Effector memory CD4-positive, alpha-beta T cell (primary cell): ENCODE measurements at places on chromosomes 3 and 15.

GRCh38 chr3:38644662-38645053, 4.8 kb downstream of the SCN5A start:
- DNase-seq: no peak

- no peak for DNase-seq
Observed at GRCh38 chr15:90213122-90213817, 12.1 kb downstream of the SEMA4B start.

GRCh38 chr3:11422291-11422690, 150.1 kb downstream of the ATG7 start:
- DNase-seq: no peak

DNA sequence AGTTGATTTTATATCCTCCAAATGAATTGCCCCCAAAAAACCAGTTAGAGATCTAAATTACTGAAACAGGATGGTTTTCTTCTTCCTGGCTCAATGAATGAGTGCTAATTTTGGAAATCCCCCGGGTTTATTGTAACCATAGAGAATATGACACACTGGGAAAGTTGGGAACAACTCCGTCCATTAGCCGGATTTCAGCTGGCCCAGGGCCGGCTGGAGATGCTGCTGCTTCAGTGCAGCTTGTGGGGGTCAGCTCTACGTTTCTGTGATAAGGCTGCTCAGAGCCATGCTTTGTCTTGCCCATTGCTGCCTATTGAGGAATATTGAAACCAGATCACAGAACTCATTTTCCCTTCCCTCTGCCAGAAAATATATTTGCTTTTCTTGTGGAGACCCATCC, 20.3 kb downstream of the GYG1 start:
- no peak for DNase-seq

GRCh38 chr3:132606085-132606484, 9.0 kb downstream of the ACKR4 start:
- DNase-seq: no peak

DNA sequence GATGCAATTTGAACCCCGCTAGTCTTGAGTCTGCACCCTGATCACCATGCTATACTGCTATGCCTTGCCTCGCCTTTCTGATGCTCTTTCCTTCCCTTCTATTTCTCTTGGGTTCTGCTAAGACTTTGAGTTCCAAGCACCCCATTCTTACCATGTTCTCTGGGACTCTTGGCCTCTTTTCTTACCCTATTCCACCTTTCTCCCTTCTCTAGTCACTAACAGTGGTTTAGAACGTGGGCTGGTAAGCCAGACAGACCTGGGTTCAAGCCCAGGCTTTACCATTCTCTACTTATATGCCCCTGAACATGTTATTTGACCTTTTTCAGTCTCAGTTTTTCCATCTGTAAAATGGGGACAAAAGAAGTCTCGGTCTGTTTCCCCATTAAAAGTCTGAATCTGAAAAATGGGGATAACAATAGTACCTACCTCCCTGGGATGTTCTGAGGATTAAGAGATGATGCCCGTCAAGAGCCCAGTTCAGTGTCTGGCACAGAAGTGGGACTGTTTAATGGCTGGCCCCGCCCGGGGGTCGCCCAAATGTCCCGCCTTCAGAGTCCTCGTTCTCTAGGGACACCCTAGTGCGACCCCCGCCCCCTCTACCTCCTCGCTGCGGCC, 376 bp downstream of the TADA3 start:
- DNase-seq: no peak

- DNase-seq: no peak
Observed at GRCh38 chr15:73341886-73342600, 26.7 kb downstream of the HCN4 start.

DNA sequence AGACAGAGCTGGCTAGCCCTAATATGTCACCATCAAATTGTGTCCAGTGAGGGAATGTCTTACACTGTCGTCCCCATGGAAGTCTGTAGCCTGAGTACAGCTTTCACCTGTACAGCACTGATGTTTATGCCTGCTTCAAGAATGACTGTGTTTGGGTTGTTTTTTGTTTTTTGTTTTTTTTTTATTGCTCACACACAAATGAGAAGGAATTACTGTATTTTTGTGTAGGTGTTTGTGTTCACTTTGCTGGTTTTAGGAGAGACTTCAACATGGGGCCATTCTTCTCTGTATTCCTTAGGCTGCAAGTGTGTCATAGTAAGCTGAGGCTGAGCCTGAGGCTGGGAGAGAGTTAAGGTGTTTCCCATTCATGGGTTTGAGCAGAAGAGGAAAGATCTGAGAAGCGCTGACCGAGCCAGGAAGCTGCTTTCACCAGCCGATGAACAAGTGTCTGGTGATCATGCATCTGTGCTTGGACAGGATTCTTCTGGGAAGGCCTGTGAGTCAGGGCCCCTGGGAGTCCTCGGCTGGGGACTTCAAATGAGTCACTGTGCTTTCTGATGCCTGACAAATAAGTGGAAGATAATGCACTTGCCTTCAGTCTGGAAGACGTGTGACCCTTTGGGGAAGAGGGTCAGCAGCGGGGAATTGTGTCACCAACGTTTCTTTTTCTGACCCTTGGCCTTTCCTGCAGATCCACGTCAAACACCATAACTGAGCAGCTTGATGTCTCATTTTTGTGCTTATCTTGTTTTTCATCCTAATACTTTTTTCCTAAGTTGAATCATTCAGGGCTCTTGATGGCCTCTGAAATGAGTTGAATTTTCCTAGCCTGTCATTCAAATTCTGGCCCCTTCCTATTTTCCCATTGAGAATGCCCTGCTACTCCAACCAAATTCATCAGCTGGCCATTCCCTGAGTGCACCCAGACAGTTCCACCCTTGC, 36.7 kb upstream of the ZBTB38 start:
- DNase-seq: no peak

GRCh38 chr15:76644646-76645045, 260.5 kb downstream of the SCAPER start:
- DNase-seq: no peak

DNA sequence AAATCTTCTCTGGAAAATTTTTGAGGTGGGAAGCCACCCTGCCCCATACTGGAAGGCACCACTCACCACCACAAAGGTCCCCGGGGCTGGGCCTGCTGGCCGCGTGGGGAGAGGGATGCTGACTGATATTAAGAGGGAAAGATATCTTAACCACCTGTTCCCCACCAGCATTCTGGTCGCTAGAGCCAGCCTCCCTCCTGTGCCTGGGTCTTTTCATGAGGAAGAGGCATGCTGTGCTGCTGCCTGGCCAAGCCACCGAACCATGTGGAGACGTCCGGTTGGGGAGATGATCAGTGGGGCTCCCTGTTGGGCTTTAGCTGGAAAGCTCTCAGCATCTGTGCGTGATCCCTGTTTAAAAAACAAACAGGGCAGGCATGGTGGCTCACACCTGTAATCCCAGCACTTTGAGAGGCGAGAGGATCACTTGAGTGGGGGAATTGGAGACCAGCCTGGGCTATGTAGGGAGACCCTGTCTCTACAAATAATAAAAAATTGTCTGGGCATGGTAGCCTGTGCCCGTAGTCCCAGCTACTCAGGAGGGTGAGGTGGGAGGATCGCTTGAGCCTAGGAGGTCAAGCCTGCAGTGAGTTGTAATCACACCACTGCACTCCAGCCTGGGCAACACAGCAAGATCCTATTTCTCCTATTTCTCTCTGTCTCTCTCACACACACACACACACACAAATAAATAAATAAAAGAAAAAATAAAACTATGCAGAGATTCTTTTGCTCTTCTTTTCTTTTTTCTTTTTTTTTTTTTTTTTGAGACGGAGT, 1.0 kb downstream of the KLHL18 start:
- DNase-seq: peak; percentile 3

DNA sequence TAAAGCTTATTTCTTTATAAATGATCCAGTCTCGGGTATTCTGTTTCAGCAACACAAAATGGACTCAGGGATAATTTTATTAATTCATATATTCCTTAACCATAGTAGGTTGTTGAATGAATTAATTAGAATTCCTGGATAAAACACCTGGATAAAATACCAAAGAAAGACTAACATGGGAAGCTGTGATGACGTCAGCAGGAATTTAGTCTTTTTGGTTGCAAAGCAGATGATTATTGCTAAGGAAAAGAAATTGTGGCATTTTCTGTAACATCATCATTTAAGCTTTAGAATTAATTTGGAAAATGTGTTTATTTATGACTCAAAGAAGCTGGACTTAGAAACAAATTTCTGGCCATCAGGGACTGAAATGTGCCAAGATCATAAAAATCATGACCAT, 228.3 kb upstream of the ZBTB20 start:
- no peak for DNase-seq

- DNase-seq: no peak
Observed at GRCh38 chr3:16987141-16987540, 102.4 kb downstream of the PLCL2 start.

- no peak for DNase-seq
Observed at GRCh38 chr3:78277801-78278200, 1237.9 kb downstream of the ROBO2 start.

DNA sequence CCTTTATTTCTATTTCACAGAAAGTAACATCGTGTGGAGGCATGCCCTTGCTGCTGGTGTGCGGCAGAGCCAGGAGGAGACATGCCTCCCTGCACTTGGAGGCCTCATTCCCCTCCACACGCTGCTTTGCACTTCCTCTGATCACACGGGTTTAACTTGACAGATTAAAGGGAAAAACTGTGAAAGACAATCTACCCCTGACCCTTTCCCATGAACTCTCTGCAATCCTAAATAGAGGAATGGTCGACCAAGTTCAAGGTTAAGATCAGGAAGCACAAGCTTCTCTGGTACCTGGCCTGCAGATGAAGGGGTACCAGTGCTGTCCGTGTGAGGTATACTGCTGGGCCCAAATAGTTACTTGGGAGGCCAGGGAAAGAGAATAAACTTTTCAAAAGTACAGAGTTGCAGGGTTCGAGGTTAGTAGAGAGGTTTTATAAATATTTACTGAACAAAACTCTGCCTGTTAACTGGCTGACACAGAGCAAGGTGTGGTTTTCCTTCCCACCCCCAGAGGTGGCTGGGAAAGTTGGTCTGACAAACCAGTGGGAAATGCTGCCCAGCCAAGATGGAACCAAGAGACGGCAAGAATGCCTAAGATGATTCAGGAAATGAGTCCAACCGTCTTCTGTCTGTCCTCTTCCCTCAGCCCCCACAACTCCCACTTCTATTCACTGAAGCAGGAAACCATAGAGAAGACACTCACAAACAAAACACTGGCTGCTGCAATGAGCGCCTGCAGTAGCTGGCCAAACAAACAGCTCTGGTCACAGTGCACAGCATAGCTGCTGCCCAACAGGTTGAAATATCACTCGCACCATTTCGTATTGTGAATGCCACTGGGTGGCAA, 79.6 kb downstream of the IGF2BP2 start:
- DNase-seq: no peak

DNA sequence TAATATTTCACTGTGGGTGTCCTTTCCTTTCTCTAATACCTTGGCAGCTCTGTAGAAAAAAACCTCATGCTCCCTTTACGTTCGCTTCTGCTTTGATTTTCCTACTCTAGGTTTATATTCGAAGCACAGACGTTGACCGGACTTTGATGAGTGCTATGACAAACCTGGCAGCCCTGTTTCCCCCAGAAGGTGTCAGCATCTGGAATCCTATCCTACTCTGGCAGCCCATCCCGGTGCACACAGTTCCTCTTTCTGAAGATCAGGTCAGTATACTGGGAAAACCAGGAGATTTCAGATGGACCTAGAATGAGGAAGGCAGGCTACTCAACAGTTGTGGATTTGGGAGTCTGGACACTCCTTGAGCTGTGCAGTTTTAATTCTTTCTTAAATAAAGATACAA, 14.9 kb downstream of the ACP3 start:
- DNase-seq: no peak

- DNase-seq: no peak
Observed at GRCh38 chr3:51400166-51400565, 9.1 kb downstream of the RBM15B start.

DNA sequence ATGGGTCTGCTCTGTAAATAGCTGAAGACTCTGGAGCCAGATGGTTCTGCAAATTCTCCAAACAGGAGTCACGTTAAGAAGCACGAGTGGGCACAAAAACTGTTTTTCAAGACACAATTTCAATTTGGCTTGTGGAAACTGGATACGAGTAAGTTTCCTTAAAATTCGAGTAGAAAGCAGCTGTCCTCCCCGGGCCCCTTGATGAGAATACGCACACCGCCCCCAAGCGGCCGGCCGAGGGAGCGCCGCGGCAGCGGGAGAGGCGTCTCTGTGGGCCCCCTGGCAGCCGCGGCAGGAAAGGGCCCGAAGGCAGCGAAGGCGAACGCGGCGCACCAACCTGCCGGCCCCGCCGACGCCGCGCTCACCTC, 778 bp upstream of the THBS1 start:
- DNase-seq: peak; percentile 72

GRCh38 chr3:45209526-45209925, 16.6 kb downstream of the TMEM158 start:
- DNase-seq: no peak

- DNase-seq: no peak
Observed at GRCh38 chr3:122800706-122801237, 5.9 kb downstream of the SLC49A4 start.

GRCh38 chr15:91844928-91845327, 8.6 kb upstream of the SLCO3A1 start:
- no peak for DNase-seq

DNA sequence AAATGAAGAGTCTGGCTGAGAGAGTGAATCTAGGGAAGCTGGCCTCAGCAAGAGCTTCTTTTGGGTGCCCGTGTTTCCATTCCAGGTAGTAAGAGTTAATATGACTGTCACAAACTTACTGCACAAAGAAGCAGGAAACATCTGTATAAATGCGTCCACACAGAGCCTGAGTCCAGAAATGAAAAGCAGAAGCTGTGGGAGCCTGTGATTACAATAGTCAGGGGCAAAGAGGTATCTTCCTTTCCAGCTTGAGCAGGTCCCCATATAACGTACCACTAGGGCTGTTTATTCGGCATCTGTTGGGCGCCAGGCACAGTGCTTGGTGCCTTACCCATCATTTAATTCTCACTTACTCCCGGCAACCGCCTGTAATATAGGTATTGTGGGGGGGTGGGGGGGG, 40.5 kb upstream of the B3GNT5 start:
- DNase-seq: no peak
